ENCODE measurements at places on chromosomes 7 and 10.

DNA sequence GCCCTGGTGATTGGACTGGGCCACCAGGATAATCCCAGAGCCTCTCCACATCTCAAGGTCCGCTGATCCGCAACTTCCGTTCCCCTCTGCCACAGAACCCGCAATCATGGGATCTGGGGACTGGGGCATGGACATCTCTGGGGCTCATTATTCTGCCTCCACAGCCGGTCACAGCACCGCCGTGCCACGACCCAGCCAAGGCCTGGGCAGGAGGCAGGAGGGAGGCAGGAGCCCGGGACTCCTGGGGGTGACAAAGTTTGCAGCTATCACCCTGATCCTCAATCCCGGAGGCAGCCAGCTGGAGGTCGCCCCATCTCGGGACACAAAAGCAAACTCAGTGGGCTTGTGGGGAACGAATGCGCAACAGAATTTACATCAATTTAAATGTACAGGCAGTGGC lies 42.9 kb upstream of the TNRC18 start:
- no peak for DNase-seq

DNA sequence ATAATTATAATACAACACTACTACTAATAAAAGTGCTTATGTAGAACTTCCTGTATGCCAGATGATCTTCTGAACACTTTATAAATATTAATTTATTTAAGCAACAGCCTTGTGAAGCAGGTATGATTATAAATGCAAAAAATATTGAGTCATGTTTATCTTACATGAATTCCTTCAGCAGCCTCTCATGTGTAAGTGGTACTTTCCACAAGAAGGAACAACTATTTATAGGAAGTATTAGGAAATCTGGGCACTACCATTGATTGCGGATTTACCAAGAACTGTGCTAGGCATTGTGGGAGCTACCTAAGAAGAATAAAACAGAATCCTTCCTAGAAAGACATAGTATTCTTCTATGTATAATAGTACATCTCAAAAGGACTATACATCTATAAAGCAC lies 10.7 kb upstream of the STEAP4 start:
- no peak for DNase-seq

DNA sequence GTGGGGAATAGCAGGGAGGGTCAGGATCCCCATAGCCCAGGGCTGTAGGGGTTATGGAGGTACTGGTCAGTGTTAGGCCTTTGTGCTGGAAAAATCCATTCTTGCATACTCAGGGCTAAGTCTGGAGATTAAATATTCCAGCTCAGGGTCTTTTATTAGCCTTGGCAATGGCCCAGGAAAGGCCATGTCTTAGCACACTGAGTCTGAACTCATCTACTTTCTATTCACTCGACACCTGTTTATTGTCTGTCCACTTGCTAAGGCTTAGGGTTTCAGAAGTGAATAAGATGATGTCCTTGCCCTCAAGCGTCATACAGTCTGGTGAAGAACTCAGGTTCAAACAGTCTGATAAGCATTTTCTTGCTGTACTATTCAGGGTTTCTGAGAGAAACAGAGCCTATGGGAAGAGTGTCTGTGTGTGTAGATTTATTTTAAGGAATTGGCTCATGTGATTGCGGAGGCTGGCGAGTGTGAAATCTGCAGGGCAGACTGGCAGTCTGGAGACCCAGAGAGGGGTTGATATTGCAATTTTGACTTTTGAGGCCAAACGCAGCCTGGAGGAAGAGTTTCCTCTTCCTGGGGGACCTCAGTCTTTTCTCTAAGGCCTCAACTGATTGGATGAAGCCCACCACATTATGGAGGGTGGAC lies 135.8 kb downstream of the RAMP3 start:
- DNase-seq = no peak

DNA sequence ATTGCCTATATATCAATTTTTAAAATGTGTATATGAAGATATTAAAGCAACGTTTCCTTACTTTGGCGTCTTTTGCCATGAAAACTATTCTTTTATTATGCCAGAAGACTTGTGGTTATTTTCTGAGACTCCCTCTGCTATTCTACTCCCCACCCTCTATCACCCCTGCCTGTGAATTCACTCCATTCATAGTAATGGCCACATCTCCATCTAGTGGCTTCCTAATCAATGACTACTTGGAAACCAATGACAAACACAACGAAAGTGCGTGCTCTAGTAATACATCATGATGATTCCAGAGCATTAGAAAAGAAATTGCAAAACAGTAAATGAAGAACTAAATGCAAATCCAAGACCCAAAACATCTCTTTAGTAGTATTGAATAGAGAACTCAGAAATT lies 186.7 kb upstream of the HGF start:
- no peak for DNase-seq

DNA sequence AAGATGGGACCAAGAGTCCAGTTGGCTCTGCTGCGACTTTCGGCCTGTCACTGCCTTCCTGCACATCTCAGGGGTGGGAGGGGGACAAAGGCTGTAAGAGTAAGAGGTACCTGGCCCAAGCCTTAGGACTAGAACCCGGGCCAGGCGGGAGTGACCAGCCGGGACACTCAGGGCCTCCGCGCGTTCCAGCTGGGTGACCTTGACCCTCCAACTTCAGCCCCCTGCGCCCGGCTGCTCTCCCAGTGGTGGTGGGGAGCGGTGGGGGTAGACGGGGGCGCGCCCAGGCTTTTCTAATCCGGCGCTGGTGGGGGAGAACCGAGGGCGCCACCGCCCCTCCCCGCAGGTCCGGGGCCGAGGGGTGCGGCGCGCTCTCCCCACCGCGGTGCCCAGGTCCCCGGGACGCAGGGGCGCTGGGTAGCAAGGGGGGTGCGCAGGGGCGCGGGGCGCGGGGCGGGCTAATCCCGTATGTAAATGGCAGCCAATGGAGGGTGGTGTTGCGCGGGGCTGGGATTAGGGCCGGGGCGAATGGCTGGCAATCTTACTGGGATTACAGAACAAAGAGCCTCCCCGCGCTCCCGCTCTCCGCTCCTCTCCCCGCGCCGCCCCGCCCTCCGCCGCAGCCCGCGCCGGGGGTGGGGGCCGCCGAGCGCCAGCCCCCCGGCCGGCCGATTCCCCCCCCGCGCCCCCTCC lies at the start of gene GTF2IRD1:
Gene GTF2IRD1 (plus strand): TSS at position 585 of the 690 bp plus-strand sequence. CDS start 54,175 bp downstream, outside the sequence.
- DNase-seq = no peak

GRCh38 chr7:26440233-26441001 lies 148.8 kb downstream of the SNX10 start:
- DNase-seq = no peak

All from stimulated activated CD8-positive, alpha-beta memory T cell treated with anti-CD3 and anti-CD28 coated beads, Interleukin-2, amount 100 ng/mL, for 1 hour (primary cell).